ENCODE measurements at places on chromosomes 3 and 15.

DNA sequence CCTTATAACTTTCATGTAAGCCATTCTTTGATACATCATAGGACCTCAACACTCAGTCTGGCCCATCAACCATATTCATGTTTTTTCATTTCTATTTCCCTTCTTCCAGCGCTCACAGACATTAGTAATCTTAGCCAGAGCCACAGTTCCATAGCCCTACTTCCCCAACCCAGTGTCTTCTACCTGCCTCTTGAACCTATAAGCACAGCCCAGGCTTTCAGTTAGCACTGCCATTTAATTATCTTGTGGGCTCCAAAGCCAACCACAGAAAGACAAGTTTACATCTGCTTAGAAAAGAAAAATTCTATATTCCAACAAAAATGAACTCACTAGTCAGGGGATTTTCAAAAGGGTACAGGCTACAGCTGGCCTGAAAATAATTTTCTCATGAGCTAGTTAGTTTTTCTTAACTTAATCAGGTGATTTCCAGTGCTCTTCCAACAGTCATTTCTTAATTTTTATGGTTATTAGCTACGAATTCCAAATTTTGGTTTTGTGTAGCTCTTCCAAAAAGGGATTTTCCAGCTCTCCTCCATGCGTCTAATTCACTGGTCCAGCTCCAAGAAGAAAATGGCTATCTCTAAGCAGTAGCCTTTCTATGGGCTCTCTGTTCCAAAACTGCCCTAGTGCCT, 13.7 kb downstream of the CD200 start:
- DNase-seq: no peak

DNA sequence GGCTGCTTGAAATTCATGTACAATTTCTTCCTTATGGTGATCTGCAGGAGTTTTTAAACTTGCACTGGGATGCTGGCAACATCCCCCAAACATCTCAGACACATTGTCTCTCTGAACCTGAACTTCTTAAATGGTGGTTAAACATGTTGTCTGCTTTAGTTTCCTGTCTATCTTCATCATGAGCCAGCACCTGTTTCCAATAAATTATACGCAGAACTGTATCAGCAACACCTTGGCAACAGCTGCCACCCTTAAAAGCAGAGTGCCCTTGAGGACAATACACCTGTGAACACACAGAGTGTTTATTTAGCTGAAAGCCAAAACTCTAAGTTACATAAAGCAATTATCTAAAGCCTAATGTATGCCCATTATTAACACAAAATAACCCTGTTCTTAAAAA, 242.9 kb downstream of the WNT5A start:
- DNase-seq: no peak

GRCh38 chr3:185739264-185739701, 85.6 kb downstream of the IGF2BP2 start:
- DNase-seq: no peak

GRCh38 chr15:48289628-48290027, 41.6 kb upstream of the DUT start:
- DNase-seq: no peak

DNA sequence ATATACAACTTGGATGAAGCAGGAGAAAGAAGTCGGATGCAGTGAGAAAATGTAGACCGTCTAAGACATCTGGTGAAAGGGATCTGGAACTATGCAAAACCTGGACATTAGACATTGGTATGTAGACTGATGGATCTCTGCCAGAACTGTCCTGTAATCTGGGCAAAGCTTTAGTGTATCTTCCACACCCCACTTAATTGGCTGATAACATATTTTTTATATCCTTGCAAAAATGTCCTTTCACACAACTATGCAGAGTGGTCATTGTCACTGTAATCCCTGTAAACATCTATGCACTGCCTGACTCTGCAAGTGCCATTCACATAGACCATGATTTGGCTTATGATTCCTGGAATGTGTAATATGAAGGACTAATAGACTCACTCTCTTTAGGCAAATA, 163.1 kb downstream of the TUSC7 start:
- no peak for DNase-seq

GRCh38 chr3:42581709-42582473, at the start of gene SEC22C:
Gene SEC22C, minus strand, starts transcription at chr3:42581967. Its CDS starts 12,921 bp downstream, at chr3:42569046.
- peak; percentile 83 for DNase-seq

DNA sequence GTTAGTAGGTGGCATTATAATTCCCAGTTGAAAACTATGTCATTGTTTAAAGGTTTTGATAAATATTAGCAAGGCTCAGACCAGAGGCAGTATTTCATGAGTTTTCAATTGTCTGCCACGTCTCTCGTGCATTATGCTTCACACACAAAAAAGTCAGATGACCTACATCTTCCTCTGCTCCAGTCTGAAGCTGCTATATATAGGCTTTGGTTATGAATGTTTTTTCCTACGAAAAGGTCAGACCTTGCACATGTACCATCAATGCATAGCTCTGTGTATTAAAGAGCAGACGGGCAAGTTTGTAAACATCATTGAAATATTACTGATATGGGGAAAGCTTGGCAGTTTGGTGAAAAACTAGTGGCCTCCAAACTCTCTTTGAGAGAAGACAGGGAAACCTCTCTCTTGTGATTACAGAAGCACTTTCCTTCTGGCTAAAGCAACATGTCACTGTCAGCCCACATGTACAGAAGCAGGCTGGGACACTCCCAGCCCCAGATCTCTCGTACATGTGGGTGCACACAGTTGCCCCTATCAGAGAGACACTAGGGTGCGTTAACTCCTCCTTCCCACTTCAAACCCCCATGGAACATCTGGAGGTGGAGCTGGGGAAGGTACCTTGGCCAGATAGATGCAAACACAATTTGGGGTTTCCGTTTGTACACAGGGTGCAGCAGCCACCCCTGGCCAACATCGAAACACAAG, 184.0 kb upstream of the BCL6 start:
- no peak for DNase-seq

DNA sequence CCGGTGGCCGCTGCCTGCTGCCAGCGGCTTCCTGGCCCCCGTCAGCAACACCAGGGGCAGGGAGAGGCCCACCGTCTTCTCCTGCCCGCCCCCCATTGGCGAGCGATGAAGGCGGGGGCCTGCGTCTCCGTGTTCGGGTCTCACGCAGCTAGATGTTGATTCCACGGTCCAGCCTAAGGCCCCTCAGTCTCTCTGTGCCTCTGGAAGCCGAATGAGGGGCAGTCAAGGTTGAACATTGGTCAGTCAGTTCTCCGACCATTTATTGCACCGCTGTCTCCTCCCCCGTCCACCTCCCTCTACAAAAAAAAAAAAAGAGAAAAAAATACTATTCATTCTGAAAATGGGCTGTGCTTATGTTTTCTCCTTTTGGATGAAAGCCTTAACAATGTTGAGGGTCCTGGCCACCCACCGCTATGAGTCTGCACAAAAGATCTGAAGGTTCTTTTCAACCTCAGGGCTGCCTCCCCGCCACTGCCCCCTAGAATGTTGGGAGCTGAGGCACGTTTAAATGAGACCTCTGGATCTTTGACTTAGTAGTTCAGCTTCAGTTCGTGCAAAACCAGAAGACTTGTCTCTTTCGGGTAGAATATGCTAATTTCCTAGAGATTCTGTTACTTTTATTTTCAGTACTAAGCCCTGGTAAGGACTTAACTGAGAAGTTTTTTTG, 736 bp downstream of the IREB2 start:
- DNase-seq: no peak

GRCh38 chr3:82308755-82309154, 547.3 kb upstream of the GBE1 start:
- no peak for DNase-seq

- no peak for DNase-seq
Measured at GRCh38 chr15:39419651-39420050, 161.2 kb upstream of the THBS1 start.

DNA sequence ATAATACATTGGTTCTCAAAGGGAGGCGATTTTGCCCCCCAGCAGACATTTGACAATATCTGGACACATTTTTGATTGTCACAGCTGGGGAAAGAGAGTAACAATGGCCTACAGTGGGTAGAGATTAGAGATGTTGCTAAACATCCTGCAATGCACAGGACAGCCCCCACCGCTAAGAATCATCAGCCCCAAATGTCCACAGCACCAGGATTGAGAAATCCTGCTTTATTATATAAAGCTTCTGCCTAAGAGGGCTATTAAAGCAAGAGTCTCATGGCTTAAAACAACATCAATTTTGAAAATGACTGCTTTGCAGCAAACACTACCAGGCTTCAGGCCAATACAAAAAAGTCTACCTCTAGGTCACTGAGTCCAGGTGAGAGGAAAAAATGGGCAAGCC, 68.2 kb downstream of the NTRK3 start:
- no peak for DNase-seq

- no peak for DNase-seq
Measured at GRCh38 chr3:99637368-99638111, 854 bp upstream of the COL8A1 start.

DNA sequence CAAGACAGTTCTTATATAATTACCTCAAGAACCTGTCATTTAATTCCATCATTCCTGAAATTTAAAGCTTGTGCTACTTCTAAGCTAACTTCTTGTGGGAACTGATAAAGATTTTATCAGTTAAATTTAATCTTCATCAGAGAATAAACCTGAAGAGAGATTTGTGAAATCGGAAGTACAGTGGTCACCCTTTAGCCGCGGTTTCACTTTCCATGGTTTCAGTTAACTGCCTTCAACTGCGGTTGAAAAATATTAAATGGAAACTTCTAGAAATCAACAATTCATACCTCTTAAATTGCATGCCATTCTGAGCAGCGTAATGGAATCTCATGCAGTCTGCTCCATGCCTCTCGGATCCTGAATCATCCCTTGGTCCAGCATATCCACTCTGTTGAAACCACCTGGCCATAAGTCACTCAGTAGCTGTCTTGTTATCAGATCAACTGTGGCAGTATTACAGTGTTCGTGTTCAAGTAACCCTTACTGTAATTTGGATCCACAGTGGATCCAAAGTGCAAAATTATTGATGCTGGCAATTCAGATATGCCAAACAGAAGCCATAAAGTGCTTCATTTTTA, 626.1 kb downstream of the CADM2 start:
- DNase-seq: no peak

All from stimulated activated CD4-positive, alpha-beta T cell treated with anti-CD3 and anti-CD28 coated beads, Interleukin-1b, Interleukin-23, amount 100 ng/mL, for 1 hour (primary cell).